Activated CD8-positive, alpha-beta T cell treated with anti-CD3 and anti-CD28 coated beads, Interleukin-2, amount 10 ng/mL, durations not matched to agents 7 days and 5 days (primary cell): ENCODE measurements at places on chromosomes 7 and 10.

GRCh38 chr7:50492770-50493519 lies 42.8 kb upstream of the FIGNL1 start:
- DNase-seq, result peak; percentile 14
- no peak overlapping the region for H3K4me3 ChIP-seq
- H3K4me1 ChIP-seq, result no peaks in the 10 kb centered on the region
- no peak overlapping the region for H3K27ac ChIP-seq

DNA sequence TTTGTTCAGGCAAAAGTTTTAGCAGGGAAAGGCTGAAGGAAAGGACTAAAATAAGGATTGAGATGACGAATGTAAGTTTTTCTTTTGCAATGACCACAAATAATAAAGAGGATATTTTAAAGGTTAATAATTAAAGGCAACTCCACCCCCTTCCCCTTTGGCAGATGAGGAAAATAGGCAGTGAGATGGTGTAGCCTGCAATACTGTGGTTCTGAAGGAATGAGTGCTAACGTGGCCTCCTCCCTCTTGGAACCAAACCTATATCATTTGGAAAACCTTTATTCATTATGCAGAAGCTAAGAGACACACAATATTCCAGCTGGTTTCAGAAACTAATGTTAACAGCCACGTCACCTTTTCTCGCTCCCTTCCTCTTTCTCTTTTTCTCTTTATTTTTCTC lies 70.9 kb upstream of the COL1A2 start:
- no peak overlapping the region for H3K4me3 ChIP-seq
- no peak overlapping the region for H3K27ac ChIP-seq
- H3K4me1 ChIP-seq, result no peaks in the 10 kb centered on the region
- no peak for DNase-seq

DNA sequence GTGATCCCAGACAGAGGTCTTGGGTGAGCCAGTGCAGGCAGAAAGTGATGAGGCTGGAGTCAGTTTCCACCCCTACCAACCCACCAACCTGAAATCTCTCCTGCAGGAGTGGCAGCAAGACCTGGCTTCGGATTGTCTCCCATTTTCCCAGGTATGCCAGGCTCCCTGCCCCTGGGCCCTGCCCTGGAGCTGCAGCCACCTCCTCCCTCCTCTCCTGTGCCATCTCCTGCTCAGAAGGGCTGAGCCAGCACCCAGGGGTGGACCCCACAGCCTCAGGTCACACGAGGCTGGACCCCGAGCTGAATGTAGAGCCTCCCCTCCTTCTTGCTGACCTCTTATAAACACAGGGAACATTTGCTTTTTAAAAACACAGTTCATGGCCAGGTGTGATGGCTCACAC lies 17.0 kb upstream of the LIMK1 start:
- no peaks in the 10 kb centered on the region for H3K27me3 ChIP-seq
- H3K27ac ChIP-seq, result no peak overlapping the region
- H3K4me1 ChIP-seq, result peaks cover 13% of the 10 kb centered on the region
- no peak overlapping the region for H3K4me3 ChIP-seq
- H3K36me3 ChIP-seq, result no peaks in the 10 kb centered on the region
- no peak for DNase-seq

- H3K27ac ChIP-seq, result no peak overlapping the region
- H3K27me3 ChIP-seq, result peaks cover 5% of the 10 kb centered on the region
- no peak overlapping the region for H3K4me3 ChIP-seq
- H3K4me1 ChIP-seq, result peaks cover 7% of the 10 kb centered on the region
Observed at GRCh38 chr10:110699859-110700468, 55.8 kb downstream of the RBM20 start.

GRCh38 chr7:135697276-135698049 lies 30.5 kb downstream of the SLC13A4 start:
- no peak overlapping the region for H3K27ac ChIP-seq
- DNase-seq, result no peak
- H3K4me1 ChIP-seq, result no peaks in the 10 kb centered on the region

DNA sequence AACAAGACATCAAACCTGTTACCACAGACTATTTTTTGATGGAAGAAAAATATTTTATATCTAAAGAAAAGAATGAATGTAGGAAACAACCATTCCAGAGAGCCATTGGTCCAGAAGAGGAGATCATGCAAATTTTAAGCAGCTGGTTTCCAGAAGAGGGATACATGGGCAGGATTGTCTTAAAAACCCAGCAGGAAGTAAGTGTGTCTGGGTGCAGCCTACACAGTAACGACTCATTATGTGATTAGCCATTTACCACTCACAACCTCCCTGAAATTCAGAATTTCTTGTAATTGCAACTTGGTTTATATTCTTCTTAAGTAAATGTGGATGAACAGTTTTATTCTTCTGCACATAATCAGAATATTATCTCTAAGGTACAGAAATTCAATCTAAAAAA lies 46.2 kb downstream of the NOC3L start:
- H3K4me1 ChIP-seq, result no peaks in the 10 kb centered on the region
- no peak for DNase-seq
- H3K4me3 ChIP-seq, result no peak overlapping the region
- H3K27me3 ChIP-seq, result no peaks in the 10 kb centered on the region
- H3K27ac ChIP-seq, result no peak overlapping the region

DNA sequence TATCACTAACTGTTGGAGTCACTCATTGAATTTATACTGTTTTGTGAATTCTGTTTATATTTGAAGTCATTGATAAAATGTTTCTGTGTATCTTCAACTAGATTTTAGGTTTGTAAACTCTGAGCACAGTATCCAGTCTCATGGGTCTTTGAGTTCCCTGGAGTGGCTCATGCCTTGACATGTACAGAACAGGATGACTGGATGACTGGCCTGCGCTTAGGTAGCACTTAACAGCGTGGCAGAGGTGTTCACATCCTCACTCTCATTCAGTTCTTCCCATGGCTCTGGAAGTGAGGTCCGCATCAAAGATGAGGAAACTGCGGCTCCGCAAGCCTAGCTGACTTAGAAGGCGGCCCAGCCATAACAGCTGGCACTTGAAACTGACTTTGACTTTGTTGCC lies 576.9 kb downstream of the SUGCT start:
- H3K27ac ChIP-seq, result no peak overlapping the region
- H3K4me3 ChIP-seq, result no peak overlapping the region
- H3K36me3 ChIP-seq, result no peaks in the 10 kb centered on the region
- peaks cover 7% of the 10 kb centered on the region for H3K27me3 ChIP-seq
- peaks cover 3% of the 10 kb centered on the region for H3K4me1 ChIP-seq
- DNase-seq, result no peak

GRCh38 chr10:32332299-32332750 lies 14.6 kb downstream of the EPC1 start:
- H3K4me1 ChIP-seq, result peaks cover 75% of the 10 kb centered on the region
- no peaks in the 10 kb centered on the region for H3K27me3 ChIP-seq
- H3K27ac ChIP-seq, result peak overlapping the region; percentile 83
- DNase-seq, result peak; percentile 82
- H3K36me3 ChIP-seq, result peaks cover 28% of the 10 kb centered on the region

GRCh38 chr7:81064426-81064825 lies 145.6 kb upstream of the SEMA3C start:
- no peak for DNase-seq
- no peaks in the 10 kb centered on the region for H3K27me3 ChIP-seq
- H3K36me3 ChIP-seq, result no peaks in the 10 kb centered on the region
- H3K4me1 ChIP-seq, result no peaks in the 10 kb centered on the region

DNA sequence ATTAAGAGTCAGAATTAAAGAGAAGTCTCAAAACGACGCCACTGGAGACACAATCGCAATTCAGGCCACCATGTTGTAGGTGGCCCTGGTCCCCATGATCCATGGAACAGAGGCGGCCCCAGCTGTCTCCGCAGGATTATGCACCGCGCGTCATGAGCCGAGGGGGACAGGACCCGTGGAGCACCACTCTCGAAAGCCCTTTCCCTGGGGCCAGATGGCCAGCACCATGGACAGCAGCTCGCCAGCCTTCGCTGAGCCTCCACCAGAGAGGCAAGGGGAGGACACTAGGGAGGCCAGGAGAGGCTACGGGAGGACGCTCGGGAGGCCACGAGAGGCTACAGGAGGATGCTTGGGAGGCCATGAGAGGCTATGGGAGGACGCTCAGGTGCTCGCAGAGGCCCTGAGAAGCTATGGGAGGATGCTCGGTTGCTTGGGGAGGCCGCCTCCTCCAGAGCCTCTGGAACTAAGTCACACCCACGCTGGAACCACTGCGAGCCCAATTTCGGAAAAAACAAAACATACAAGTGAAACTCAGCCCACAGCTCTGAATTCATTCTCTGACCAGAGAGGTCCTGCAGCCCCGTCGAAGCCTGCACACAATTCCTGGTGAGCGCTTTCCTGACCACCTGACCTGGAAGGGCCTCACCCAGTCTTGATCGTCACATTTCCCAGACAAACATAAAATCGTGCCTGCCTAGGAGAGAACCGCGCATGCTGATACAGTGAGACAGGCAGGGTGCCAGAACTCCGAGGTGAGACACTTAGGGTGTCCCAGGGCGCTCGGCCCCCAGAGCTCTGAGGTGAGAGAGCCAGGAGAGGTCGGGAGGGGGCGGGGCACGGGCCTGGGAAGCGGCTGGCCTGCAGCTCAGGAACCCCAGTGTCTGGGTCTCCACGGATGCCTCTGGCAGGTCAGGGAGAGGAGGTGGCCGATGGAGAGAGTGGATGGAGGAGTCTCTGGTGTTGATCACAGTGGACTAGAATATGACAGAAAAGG lies 224.4 kb downstream of the PTPRN2 start:
- no peaks in the 10 kb centered on the region for H3K27me3 ChIP-seq
- H3K4me3 ChIP-seq, result no peak overlapping the region
- no peak overlapping the region for H3K27ac ChIP-seq
- DNase-seq, result no peak

- no peak overlapping the region for H3K27ac ChIP-seq
- DNase-seq, result no peak
- H3K36me3 ChIP-seq, result no peaks in the 10 kb centered on the region
- no peak overlapping the region for H3K4me3 ChIP-seq
- H3K4me1 ChIP-seq, result no peaks in the 10 kb centered on the region
Observed at GRCh38 chr10:29214551-29214950, 74.3 kb upstream of the LYZL1 start.

- no peaks in the 10 kb centered on the region for H3K36me3 ChIP-seq
- no peak overlapping the region for H3K27ac ChIP-seq
- no peaks in the 10 kb centered on the region for H3K4me1 ChIP-seq
- no peak overlapping the region for H3K4me3 ChIP-seq
Observed at GRCh38 chr10:130425169-130425568, 289.0 kb downstream of the GLRX3 start.

DNA sequence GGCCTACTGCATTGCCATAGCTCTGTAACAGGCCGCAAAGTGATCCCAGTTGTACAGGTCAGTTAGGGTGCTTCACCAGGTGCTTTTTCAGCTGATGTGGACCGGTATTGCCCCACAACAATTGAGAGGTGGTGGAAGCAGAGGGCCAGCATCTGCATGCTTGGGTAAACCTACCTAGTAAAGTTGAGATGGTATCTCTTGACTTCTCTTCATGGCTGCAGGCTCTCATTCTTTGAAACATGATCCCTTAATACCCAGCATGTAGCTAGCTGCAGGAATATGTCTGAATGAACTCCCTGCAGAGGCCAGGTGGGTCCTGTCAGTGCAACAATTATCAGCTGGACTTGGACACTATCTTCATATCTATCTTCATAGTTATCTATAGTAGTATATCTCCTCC lies 60.7 kb upstream of the CCDC6 start:
- DNase-seq, result no peak
- H3K36me3 ChIP-seq, result no peaks in the 10 kb centered on the region
- no peaks in the 10 kb centered on the region for H3K27me3 ChIP-seq
- no peak overlapping the region for H3K4me3 ChIP-seq
- H3K27ac ChIP-seq, result no peak overlapping the region

DNA sequence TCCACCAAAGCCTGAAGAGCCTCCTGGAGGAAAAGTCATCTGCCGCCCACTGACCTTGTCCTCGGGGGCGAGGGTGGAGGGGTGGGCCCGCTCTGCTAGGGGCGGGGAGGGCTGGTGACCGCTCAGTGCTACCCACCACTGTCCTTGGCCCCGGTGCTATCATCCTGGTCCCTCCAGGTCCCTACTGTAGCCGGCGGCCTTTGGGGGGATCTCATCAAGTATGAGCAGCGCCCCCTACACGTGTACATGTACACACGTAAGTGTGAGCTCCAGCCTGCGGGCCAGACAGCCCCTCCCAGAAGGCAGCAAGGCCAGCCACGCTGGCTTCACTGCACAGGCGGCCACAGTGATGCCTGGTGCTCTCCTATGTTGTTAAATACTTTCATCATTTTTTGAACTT lies 19.6 kb downstream of the TTYH3 start:
- H3K27me3 ChIP-seq, result no peaks in the 10 kb centered on the region
- peak; percentile 38 for DNase-seq
- no peak overlapping the region for H3K27ac ChIP-seq

GRCh38 chr10:130022086-130022485 lies 58.0 kb upstream of the EBF3 start:
- no peak for DNase-seq
- peaks cover 7% of the 10 kb centered on the region for H3K4me1 ChIP-seq
- no peak overlapping the region for H3K27ac ChIP-seq
- H3K36me3 ChIP-seq, result no peaks in the 10 kb centered on the region
- H3K4me3 ChIP-seq, result no peak overlapping the region
- H3K27me3 ChIP-seq, result no peaks in the 10 kb centered on the region

DNA sequence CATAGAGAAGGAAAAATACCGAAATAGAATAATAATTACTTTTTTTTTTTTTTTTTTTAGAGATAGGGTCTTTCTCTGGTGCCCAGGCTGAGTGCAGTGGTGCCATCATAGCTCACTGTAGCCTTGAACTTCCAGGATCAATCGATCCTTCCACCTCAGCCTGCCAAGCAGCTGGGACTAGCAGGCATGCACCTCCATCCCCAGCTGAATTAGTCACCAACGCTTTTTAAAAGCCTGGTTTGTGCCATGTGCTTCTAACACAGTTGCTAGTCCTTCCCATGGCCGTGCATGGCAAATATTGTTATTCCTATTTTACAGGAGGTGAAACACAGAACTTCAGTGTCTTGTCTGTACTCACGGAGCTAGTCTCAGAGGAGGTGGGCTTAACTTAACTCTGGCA lies 23.2 kb downstream of the LYZL2 start:
- peaks cover 25% of the 10 kb centered on the region for H3K27me3 ChIP-seq
- H3K4me3 ChIP-seq, result no peak overlapping the region
- H3K36me3 ChIP-seq, result no peaks in the 10 kb centered on the region
- H3K4me1 ChIP-seq, result no peaks in the 10 kb centered on the region
